HS-5 (cell line): ENCODE measurements at places on chromosomes 1 and 21.
A peak's percentile ranks its signal among the peaks of the same experiment; 100 is the strongest.

DNA sequence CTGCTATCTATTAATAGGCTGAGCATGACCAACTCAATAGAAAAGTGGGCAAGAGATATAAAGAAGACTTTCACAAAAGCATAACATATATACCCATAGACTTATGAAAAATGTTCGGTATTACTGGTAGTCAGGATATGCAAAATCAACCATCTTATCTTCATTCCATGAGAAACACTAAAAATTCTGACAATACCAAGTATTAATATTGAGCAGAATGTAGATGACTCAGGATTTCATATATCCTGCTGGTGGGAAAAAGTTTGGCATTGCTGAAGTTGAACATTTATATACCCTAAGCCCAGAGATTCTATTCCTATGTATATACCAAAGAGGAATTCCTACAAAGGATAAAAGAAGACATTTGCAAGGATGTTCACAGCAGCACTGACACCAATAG, 138.3 kb downstream of the CLEC20A start:
- DNase-seq, result no peak

GRCh38 chr1:11529330-11529729, 50.4 kb downstream of the DISP3 start:
- DNase-seq, result no peak

DNA sequence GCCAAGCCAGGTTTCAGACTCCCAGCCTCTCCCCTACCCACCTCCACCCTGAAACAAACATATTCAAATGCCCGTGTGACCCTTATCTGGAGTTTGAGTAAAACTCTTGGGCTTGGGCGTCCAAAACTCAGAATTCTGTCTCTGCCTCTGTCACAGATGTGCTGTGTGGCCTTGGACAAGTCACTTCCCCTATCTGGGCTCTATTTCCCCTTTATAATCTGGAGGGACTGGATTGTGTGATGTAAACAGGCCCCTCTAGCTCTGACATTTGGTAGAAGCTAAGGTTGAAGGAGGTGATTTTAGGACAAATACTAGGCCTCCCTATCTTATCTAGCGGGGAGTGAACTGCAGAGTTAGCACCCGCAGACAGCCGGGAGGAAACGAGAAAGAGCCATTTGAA, 67.5 kb downstream of the IGSF21 start:
- no peak for DNase-seq

- DNase-seq, result no peak
Observed at GRCh38 chr21:16837721-16838120, 675.1 kb upstream of the CXADR start.

DNA sequence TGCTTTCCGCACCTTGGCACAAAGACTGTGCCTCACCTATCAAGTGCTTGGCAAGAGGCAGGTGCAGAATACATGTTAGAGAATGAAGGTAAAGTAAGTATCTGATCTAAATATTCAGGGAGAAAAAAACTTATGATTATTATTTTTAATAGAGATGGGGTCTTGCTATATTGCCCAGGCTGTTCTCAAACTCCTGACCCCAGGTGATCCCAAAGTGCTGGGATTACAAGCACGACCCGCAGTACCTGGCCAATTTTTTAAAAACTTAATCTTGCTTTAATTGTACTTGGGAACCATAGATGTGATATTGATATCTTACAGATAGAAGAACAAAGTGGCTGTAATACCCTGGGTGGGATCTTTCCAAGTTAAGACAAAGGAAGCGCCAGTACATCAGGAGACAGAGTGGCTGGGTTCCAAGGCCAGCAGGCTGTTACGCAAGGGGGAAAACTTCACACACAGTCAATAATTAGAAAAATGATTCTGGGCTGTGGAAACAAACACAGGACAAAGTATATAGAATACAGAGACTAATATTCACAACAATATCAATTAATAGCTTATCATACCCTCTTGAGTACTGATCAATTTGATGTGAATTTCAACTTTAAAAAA, 58.6 kb upstream of the ATP1A1 start:
- DNase-seq, result no peak

DNA sequence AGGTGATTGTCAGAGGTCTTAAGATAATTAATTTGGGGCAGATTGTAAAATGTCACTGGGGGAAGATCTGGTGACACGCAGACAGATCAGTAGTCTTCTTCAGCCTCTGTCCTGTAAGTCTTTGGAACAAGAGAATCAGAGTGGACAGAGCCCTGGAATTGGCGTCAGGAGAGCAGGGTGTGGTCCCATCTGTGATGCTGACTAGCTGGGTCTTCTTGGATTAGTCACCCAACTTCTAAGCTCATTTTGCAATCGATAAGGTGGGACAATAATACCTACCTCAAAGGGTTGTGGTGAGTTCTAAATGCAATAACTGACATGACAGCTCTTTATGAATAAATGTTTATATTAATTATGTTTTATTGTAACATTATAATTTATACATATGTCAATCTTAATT, 4.8 kb downstream of the FASLG start:
- no peak for DNase-seq

DNA sequence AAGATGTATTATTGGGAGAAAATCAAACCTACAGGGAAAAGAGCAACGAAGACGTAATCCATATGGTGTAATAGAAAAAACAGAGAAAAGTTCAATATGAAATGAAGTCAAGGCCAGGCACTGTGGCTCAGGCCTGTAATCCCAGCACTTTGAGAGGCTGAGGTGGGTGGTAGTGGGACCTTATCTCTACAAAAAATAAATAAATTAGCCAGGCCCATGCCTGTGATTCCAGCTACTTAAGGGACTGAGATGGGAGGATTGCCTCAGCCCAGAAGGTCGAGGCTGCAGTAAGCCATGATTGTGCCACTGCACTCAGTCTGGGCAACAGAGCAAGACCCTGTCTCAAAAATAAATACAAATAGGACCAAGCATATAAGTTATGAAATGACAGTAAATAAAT, 11.4 kb downstream of the DESI2 start:
- DNase-seq, result no peak

- DNase-seq, result peak; percentile 41
Observed at GRCh38 chr1:212727386-212728181, 27.9 kb upstream of the BATF3 start.

DNA sequence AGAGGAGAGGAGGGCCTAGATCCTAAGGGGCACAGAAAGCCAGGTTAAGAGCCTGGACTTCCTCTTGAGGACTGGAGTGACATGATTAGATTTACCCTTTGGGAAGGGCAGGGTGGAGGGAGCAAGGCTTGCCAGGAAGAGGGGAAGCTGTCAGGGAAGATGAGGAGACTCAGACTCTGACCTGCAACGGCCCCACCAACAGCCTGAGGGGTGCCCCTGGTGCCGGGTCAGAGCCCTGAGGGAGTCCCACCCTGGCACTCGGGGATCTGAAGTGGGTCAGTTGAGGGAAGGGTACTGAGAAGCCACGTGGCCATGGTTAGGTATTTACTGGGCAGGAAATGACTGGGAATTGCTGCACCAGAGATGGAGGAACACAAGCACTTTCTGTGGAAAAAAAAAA, 9.8 kb downstream of the ECE1 start:
- no peak for DNase-seq

GRCh38 chr21:33968995-33969348, 53.4 kb upstream of the ATP5PO start:
- DNase-seq, result no peak

DNA sequence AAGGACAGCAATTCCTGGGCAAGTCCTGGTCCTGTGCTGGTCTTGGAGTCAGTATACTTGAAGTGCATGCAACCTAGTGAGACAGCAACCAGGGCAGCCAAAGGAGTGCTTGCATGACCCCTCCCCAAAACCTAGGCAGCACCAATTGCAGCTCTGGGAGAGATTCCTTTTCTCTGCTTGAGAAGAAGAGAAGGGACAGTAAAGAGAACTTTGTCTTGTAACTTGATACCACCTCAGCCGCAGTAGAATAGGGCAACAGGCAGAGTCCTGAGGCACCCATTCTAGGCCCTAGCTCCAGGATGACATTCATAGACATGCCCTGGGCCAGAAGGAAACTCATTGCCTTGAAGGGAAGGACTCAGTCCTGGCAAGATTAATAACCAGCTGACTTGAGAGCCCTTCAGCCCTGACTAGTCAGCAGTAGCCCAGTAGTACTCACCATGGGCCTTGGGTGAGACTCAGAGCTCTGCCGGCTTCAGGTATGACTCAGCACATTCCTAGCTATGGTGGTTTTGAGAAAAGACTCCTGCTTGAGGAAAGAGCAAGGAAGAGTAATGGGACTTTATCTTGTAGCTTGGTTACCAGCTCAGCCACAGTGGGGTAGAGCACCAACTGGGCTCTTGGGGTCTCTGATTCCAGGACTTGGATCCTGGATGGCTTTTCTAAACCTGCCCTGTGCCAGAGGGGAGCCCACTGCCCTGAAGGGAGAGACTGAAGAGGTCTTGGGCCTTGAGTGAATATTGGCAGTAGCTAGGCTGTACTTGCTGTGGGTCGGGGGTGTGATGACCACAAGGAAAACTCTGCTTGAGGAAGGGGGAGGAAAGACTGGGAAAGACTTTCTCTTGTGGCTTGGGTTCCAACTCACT, 51.7 kb upstream of the ACADM start:
- DNase-seq, result peak; percentile 78

DNA sequence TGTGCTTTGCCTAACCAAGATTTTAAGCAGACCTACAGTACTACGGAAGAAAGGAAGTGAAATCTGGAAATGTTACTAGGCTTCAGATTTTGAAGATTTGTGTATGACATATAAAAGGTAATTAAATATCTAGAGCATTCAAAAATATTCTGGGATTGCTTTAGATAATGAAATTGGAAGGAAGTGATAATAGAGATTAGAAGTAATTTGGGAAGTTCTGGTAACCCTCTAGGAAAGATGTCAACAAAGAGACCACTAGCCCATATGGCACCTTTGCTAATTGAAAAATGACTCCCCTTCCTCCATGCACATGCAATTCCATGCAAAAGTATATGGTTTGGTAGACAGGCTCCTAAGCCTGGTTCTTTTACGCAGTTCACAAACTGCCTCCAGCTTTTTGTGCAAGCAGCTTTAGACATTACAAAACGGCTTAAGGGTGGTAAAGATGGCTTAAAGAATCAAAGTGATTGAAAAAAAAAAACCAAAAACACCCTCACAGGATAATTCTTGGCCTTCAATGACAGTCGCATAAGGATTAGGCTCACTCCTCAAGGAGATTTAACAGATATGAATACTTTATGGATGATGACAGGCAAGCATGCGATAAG, 81.8 kb downstream of the LRRC7 start:
- no peak for DNase-seq

- no peak for DNase-seq
Observed at GRCh38 chr21:40128891-40129290, 261.7 kb downstream of the PCP4 start.

- no peak for DNase-seq
Observed at GRCh38 chr1:40911105-40911504, 48.9 kb upstream of the CITED4 start.

DNA sequence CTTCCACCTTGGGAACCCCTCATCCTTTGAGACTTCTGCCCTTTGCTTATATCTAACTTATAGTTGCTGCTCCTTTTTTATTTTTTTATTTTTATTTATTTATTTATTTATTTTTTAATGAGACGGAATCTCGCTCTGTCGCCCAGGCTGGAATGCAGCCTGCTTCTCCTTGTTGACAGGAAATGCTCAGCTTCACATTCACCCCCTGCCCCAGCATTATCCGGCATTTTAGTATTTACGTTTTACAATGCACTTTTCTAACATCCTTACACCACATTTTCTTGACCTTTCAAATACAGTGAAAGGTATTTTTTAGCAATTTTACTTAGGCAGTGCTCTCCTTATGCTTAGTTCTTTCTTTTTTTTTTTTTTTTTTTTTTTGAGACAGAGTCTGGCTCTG, 14.9 kb downstream of the CXADR start:
- no peak for DNase-seq

GRCh38 chr21:33949516-33950430, 34.2 kb upstream of the ATP5PO start:
- no peak for DNase-seq

DNA sequence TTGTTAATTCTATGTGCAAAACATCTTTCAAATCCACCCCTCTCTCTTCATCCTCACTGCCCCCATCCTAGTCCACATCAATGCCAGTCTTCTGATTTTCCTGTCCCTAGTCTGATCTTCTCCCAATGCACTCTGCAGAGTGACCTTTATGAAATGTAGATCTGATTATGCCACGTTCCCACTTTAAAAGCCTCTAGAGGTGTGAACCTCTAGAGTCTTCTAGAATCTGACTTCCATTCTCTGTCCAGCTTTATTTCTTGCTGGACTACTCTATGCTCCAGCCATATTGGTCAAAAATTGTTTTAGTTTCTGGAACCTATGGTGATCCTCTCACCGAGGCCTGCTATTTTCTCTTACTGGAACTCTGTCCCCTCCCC, 32.5 kb downstream of the ZNF648 start:
- no peak for DNase-seq

DNA sequence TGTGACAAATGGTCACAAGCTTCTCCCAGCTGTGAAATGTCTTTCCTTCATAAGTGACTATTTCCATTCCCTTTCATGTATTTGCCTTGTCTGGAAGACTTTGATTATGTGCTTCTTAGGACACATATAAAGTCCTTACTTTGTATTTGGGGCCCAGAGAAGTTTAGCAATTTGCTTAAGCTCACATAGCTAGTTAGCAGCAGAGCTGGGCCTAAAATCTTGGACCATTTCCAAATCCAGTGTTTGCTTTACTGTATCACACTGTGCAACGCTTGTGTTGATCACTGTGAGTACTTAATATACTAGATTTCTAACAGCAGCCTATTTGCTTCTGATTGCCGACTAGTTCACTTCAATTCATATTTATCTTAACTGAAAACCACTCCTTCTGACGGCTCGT, 2.2 kb upstream of the KCNA3 start:
- no peak for DNase-seq

GRCh38 chr1:207006914-207007313, 25.6 kb downstream of the C1orf116 start:
- no peak for DNase-seq

DNA sequence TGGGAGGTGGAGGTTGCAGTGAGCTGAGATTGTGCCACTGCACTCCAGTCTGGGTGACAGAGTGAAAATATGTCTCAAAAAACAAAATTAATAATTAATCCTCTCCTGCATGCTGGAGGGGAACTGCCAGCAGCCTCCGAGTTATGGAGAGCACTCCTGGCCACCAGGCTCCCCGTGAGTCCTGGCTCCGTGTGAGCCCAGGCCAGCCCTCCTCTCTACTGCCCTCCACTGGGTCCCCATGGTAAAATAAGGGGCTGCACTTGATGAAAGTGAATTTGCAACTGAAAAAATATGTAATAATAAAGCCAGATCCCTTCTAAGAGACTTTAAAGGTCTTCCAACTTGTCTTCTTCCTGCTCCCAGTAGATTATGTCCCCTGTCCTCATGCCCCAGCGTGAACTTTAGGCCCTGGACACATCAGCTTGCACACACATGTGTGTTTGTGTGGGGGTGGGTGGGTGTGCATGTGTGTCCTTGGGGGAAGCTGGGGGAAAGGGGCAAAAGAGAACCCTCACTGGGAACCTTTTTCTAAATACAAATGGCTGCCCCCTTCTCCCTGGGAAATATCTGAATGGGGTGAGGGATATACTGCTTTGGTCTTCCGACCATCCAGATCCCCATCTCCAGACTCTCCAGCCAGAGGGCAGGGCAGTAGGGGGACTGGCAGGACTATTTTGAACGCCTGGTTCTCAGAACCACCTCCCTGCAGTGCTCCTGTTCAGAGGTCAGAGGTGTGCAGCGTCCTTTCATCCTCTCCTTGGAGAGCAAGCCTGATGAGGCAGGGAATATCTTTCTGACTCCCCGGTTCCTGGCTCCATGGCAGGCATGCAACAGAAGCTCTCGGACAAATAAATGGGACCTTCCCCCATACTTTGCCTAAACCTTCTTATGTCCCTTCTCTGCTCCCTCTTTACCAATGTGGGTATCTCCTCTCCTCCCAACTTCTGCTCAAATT, 26.2 kb downstream of the NEK2 start:
- no peak for DNase-seq
